Stimulated activated naive CD8-positive, alpha-beta T cell treated with anti-CD3 and anti-CD28 coated beads, Interleukin-15, amount 100 ng/mL, for 72 hours (primary cell): ENCODE measurements at places on chromosomes 6 and 20.
A peak's percentile ranks its signal among the peaks of the same experiment; 100 is the strongest.

DNA sequence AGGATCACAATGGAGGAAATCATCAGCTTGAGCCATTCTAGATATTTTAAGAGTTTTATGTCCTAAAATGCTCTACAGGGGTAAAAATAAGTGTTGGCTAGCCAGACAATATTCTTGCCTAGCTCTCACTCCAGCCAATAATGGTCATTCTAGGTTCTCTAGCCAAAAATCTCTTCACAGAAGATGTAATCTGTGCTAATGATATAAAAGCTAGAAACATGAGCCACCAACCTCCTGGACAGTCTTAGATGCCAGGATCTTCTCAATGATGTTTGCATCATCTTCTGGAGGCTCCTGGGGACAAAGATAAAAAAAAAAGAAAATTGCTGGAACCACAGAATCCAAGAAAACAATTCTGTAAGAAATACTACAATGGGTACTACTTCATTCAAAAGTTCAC, 119.1 kb downstream of the CHD6 start:
- DNase-seq = no peak

GRCh38 chr6:159693894-159694545, 979 bp upstream of the SOD2 start:
- DNase-seq = peak; percentile 13

- no peak for DNase-seq
These were observed 45.3 kb downstream of the GGTLC1 start for GRCh38 chr20:23943304-23943703.

DNA sequence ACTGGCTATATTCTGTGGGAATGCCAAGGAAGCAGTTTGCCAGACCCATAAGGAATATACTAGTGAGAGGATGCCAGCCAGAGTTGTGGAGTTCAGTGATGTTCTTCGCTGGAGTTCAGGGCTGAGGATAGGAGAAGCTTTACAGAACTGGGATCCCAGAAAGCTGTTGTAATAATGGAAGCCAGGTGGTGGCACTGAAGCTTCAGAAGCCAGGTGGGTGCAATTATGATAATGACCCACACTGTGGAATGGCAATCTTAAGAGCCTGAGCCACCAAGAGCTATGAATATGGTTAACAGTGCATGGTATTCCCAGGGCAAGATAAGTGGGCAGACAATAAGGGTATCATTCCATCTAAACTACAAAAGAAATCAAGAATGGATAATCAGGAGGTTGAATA, 25.1 kb upstream of the ENPP1 start:
- no peak for DNase-seq

DNA sequence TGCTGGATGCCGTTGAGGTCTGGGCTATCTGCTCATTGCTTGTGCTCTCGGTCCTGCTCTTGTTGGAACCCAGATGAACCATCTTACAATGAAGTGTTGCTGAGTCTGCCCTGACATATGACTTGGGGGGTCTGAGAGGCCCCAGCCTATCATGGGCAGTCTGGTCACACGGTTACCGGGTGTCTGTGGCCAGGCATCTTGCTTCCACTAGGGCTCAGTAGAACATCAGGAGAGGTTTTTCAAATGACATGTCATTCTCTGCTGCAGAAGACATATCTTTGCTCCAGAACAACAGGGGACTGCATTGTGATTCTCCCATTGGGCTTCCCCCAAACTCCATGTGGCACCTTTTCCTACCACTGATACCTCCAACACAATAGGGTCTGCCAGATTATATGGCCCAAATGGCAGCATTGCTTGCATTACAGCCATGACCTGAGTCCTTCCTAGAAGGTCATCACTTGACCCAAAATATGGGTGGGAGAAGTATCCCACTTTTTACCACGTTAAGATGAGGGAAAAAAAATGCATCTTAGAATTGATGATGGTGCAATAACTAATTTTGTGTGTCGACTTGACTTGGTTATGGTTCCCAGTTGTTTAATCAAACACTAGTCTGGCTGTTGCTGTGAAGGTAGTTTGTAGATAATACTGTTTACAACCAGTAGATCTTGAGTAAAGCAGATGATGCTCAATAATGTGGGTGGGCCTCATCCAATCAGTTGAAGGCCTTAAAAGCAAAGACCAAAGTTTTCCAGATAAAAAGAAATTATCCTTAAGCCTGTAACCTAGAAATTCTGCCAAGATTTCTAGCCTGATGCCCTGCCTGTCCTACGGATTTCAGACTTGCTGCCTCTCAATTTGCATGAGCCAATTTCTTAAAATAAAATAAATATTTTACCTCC, 241.0 kb downstream of the QKI start:
- DNase-seq = no peak

- DNase-seq = no peak
These were observed 66.5 kb downstream of the ILRUN start for GRCh38 chr6:34630040-34630439.

GRCh38 chr20:11718474-11719094, 199.1 kb upstream of the BTBD3 start:
- no peak for DNase-seq

- no peak for DNase-seq
These were observed 77.8 kb downstream of the OR2B2 start for GRCh38 chr6:27834384-27834783.

GRCh38 chr6:80437221-80437620, 330.8 kb downstream of the BCKDHB start:
- no peak for DNase-seq

GRCh38 chr6:130958468-130958867, 104.6 kb downstream of the EPB41L2 start:
- no peak for DNase-seq

- DNase-seq = no peak
These were observed 13.8 kb downstream of the TBPL1 start for GRCh38 chr6:133966654-133967329.

DNA sequence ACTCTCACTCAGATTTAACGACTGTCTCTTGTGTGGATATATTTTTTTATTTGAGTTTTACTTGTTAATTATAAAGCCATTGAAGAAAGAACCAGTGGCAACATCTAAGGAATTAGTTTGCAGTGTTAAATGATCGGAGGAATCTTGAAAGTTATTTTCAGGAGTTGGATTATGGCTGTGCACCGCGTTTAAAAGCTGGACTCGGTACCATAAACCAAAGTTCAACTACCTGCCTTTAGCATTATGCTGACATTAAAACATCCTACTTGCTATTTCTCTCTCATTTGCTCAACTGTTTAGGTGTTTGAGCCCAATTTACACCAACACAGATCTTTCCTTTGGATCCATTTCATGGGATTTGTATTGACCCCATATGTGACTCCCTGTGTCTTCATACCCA, 289.4 kb upstream of the SASH1 start:
- no peak for DNase-seq

DNA sequence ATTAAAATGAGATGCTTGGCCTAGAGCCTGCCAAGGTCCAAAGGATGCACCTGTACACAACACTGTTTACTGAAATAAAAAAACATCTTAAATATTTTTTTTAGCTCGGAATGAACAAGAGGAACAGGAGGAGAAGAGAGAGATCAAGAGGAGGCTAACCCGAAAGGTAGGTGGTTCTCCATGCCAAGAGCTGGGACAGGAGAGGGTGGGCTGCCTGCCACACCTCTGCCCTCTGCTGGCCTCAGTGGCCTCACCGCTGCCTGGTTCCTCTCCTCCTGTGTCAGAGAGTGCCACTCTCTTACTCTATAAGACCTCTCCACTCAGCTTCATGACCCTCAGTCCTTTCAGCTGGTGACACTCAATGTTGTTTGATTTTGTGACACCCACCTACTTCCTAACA, 50.2 kb downstream of the TBC1D7 start:
- DNase-seq = peak; percentile 15

GRCh38 chr6:107972413-107973096, 14.5 kb upstream of the SEC63 start:
- DNase-seq = no peak

DNA sequence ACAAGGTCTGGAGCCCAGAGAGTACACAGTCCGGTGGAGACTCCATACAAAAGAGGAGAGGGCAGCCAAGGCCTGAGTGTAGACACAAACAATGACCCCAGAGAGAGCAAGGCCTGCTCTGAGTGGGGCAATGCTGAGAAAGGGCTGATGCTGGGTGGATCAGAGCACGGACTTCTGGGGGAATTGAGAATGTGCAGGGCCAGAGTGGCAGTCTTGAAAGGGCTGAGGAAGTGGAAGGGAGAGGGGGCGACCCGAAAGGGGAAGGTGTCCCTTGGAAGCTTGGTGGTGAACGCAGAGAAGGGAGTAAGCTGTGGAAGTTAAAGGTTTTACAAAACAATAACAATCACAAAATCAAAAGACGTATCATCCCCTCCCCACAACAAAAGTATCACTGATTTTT, 12.0 kb upstream of the GRM4 start:
- no peak for DNase-seq

DNA sequence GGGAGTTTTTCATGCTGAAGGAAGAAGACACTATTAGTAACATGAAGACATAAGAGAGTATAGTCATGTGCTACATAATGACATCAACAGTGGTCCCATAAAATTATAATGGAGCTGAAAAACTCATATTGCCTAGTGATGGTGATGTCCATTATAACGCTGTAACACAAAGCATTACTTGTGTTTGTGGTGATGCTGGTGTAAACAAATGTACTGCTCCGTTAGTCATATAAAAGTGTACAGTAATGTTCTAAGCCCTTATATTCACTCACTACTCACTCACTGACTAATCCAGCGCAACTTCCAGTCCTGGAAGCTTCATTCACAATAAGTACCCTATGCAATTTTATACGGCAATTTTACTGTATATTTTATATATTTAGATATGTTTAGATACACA, 26.8 kb upstream of the ASF1A start:
- DNase-seq = no peak

DNA sequence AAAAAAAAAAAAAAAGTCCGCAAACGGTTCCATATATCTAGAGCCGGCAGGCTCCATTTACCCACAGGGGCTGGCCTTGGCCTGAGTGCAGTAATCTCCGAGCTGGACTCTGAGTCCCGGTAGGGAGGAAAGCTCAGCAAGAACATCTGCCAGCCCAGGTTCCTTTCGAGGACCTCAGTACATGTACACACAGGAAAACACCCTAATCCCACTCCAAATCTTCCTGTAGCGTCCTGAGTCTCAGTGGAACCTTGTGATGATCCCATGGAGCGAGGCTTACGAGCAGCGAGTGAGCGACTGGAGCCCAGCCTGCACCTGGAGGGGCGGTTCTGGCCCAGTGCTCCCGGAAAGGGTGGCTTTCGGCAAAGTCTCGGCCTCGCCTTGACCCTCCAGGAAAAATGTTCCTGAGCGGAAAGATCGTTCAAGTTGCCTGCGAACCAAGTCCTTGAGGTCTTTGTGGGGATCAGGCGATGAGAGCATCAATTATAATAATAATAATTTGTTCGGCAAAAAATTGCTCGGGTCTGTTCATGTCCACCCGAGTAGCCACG, 32.1 kb downstream of the PRSS16 start:
- DNase-seq = no peak

DNA sequence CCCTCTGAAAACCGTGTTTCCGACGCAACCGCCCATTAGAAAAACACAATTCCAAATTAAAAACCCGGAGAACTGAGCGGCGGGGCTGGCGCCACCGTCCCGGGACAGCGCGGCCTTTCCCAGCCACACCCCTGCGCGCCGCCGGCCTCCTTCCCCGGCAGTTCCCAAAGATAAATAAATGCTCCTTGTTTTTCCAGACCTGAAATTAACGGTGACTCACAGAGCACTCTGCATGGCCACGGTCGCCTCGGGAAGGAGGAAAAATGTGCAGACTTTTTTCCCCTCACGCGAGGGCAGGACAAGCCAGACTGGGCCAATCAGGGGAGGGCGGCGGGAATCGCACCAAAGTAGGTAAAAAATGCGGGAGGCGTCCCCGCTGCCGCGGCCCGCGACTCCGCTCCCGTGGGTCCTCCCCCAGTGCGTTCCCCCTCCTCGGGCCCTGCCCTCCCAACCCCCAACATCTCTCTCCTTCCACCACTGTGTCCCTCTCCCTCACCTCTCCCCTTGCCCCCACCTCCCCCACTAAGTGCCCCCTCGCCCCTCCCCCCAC, 828 bp upstream of the DSTN start:
- no peak for DNase-seq

DNA sequence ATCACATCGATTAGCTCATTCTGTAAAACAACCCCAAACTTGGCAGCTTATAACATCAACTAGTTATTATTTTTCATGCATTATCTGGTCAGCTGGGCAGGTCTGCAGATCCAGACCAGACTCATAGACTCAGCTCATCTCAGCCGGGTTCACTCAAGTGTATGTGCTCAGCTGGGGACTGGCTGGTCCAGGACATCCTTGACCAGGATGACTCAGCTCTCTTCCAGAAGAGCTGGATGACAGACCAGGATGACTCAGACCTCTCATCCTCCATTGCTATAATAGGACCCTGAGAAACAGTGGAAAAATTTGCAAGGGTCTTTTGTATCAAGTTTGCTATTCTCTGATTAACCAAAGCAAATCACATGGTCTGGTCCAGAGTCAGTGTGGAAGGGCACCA, 312.5 kb upstream of the PLCB4 start:
- no peak for DNase-seq

GRCh38 chr6:21109391-21110178, 484.0 kb upstream of the SOX4 start:
- DNase-seq = no peak

DNA sequence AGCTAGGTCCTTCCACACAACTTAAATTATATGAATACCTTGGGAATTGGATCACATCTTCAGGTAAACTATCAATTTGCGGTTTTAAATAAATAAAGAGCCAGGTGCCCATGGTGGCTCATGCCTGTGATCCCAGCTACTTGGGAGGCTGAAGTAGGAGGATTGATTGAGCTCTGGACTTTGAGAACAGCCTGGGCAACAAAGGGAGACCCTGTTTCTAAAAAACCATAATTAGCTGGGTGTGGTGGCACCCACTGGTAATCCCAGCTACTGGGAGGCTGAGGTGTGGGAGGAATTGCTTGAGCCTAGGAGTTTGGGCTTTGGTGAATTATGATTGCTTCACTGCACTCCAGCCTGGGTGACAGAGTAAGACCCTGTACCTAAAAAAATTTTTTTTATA, 3.4 kb downstream of the GMNN start:
- no peak for DNase-seq

- no peak for DNase-seq
These were observed 48.9 kb upstream of the EPHA7 start for GRCh38 chr6:93468291-93468690.

DNA sequence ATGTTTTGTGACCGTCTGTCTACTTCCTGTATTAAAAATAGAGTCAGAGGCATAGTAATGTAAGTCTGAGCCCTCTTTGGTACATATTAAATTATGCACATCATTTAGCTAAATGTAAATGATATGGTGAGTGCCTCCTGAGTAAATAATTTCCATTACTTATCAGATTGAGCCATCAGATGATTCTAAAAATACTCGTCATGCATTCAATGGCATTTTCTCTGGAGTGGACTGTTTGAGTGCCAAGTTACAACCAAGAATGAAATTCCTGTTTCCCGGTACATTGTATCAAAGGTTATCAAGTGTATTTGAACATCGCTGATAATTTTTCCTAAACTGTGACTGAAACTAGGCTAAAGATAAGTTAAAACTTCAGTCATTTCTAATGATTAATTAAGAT, 81.0 kb downstream of the AKAP7 start:
- DNase-seq = no peak
